ENCODE measurements at places on chromosomes 7 and 10. TPM values are rescaled to one million over a fixed set of nuclear protein-coding genes. Genes with fewer than 3 reads are reported as not detected.
A peak's percentile ranks its signal among the peaks of the same experiment; 100 is the strongest.

CDC14C gene
- total RNA-seq: not detected

SPDYE5 gene
- not detected for total RNA-seq

CCDC201 gene
- not detected for total RNA-seq

KCNH2 gene
- 73.7 TPM for total RNA-seq

PANK1 gene
- total RNA-seq: 16.7 TPM

MKX gene
- total RNA-seq: 0.42 TPM

PRKAR2B gene
- total RNA-seq: 14.6 TPM

CALHM1 gene
- not detected for total RNA-seq

CPN1 gene
- total RNA-seq: not detected

NKX1-2 gene
- 0.59 TPM for total RNA-seq

DNA sequence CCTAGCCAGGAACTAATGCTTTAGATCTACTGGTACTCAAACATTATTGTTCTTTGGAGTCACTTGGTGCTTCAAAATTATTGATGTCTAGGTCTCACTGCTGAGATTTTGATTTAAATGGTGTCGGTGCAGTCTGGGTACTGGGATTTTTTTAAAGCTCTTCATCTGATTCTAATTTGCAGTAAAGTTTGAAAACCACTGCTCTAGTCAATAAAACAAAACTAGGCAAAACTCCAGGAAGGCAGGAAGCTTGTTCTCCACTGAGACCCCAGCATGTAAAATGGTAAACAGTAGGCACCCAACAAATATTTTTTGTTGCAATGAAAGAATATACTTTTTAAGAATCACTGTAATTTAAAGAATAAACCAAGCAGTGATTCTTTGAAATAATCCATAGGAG lies 49.7 kb downstream of the ADD3 start:
- no peak for DNase-seq

- no peak for DNase-seq
Observed at GRCh38 chr7:69615685-69616084, 17.4 kb downstream of the AUTS2 start.

DNA sequence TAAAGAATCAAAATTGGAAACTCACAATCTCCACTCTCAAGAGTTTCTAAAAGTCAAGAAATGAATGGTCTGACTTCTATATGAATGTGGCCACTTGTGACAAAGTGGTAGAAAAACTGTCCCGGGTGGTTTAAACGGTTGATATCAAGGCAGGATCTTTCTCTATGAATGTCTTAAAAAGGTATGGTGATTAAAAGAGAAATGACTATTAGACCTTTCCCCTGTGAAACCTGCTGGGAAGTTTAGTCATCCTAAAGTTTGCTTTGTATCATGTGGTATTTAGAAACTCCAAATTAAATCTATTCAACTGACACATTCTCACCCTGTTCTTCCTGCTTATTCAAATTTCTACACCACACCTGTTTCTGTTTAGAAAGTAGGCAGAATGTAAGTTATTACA lies 492.5 kb downstream of the XPNPEP1 start:
- no peak for DNase-seq

GRCh38 chr10:112208997-112209396 lies 25.4 kb upstream of the GPAM start:
- DNase-seq: no peak

DNA sequence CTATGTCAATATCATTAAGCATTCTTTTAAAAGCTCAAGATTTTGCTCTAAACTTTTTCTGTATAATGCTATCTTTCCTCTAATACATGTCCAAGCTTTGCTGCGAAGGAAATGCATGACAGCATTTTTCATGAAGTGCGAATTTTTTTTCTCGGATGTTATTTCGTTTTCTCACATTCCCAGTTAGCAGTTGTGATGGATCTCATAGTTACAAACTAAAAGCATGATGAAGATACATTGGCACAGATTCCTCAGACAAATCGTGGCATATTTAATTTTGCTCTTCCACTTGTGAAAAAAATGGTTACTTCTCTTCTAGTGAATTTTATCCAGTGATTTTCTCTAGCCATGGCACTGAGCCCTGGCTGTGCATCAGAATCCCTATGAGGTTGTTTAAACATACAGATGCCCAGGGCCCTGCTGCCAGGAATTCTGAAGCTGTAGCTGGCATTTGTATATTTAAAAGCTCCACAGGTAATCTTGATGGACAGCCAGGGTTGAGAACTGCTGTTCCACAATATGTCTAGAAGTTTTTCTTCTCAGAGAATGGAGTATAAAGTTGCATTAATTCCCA lies 299.8 kb upstream of the NEBL start:
- DNase-seq: no peak

- DNase-seq: no peak
Observed at GRCh38 chr10:35456153-35456720, 119.9 kb downstream of the CCNY start.

GRCh38 chr10:53771701-53772100 lies 999.1 kb upstream of the MBL2 start:
- DNase-seq: no peak

DNA sequence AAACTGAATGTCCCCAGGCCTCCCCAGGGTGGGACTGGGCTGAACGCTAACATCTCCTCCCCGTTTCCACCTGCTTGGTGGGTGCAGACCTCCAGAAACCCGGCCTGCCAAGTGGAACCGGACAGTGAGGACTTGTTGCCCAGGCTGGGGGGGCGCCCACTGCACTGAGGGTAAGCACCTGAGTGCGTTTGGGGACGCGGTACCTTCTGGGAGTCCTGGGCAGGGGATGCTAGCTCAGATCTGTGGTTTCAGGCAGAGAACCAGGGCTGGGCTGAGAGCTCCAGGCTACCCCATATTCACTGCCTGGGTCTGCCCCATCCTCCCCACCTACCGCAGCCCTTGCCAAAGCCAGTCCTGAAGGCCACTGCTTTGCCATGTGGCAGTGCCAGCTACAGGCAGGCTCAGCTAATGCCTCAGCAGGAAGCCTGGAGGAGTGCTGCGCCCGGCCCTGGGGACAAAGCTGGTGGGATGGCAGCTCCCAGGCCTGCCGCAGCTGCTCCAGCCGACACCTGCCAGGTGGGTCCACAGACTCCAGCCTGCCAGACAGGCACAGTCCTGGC lies 3.5 kb upstream of the ZNF467 start:
- DNase-seq: peak; percentile 22

DNA sequence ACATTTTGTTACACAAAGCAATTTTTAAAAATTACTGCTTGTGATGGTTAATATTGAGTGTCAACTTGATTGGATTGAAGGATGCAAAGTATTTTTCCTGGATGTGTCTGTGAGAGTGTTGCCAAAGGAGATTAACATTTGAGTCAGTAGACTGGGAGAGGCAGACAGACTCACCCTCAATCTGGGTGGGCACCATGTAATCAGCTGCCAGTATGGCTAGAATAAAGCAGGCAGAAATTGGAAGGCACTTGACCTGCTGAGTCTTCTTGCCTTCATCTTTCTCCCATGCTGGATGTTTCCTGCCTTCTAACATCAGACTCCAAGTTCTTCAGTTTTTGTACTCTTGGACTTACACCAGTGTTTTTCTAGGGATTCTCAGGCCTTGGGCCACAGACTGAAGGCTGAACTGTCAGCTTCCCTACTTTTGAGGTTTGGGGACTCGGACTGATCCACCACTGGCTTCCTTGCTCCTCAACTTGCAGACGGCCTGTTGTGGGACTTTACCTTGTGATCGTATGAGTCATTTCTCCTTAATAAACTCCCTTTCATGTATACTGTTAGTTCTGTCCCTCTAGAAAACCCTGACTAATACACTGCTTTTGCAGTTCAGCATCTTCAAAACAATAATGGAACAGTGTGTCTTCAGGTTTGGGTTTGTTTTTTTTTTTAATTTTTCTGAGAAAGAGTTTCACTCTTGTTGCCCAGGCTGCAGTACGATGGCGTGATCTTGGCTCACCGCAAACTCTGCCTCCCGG lies 244.1 kb upstream of the SEMA3C start:
- DNase-seq: no peak

- no peak for DNase-seq
Observed at GRCh38 chr10:107865691-107866090, 701.2 kb upstream of the SORCS1 start.

- DNase-seq: no peak
Observed at GRCh38 chr10:90587081-90587491, 270.8 kb downstream of the HTR7 start.

DNA sequence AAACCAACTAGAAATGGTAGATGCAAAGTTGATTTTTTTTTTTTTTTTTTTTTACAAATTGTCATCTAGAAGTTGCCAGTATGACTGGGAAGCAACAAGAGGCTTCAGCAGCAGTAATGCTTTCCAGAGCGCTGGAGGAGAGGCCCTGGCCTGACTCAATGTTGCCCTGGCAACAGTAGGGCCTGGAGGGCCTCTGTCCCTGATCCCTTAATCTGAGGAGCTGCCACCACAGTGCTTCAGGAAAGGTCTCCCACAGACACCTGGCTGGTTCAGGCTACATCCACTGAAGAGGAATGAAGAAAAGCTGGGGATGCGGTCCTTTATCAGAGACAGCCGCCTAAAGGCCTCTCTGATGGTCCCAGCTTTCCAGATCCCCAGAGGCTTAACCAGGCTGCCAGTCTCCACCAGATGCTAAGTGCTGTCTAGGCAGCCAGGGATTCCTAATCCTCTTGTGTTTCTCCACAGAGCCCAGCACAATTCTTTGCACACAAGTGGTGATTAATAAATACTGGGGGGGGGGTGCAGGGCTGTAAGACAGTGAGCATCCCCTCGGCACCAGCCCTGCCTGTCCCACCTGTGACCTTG lies 33.7 kb downstream of the ZNF777 start:
- peak; percentile 59 for DNase-seq

GRCh38 chr10:29567003-29567402 lies 67.8 kb downstream of the SVIL start:
- no peak for DNase-seq

GRCh38 chr7:114973147-114973546 lies 51.3 kb downstream of the MDFIC start:
- no peak for DNase-seq

GRCh38 chr10:68092512-68092911 lies 16.8 kb upstream of the MYPN start:
- DNase-seq: no peak

DNA sequence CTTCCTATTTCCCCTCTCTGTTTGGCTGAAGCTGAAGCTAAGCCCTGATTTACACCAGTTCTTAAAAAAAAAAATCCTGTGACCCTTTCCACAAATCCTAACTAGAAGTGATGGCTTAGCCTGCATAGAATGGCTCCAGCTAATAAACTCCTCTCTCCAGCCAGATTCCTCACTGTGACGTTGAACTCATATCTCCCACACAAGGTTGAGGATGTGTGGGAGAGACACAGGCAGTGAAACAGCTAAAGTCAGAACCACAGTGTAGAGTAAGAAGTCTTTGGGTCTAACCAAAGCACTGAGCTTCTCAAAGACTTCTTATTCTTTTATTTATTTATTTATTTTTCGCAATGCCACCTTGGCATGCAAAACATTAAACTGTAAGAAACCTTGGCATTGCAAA lies 268.3 kb downstream of the SNX13 start:
- DNase-seq: no peak

- no peak for DNase-seq
Observed at GRCh38 chr7:19442016-19442785, 266.6 kb downstream of the POLR1F start.

GRCh38 chr10:59954296-59954695 lies 47.9 kb upstream of the CCDC6 start:
- no peak for DNase-seq

DNA sequence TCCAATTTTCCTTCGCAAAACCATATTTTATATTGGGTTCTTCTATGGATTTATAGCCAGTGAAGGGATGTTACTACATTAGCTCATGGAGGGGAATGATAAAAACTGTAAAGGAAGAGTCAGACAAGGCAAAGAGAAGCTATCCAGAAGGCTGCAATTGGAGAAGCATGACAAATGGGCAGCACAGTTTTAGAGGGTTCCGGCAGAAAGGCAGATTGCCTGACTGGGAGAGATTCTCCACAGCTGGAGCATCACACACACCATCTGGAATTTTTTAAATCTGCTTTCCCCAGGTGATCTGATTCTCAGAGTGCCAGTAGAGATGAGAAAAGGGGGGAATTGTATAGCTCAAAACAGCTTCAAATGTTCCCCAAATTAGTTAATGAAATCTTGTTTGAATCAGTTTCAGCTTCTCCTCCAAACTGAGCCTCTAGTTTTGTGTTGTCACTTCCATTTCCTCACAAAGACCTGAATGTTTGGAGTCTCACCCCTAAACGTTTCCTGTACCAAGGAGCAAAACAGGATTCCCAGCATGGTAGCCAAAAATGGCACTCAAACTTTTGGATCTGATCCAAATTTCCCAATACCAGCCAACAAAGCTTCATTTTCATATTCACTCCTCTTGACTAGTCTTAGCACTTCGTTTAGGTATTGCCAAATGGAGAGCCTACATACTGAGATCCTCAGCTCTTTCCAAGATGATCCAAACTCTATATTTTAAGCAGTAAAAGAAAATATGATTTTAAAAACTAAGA lies 177.5 kb downstream of the HPSE2 start:
- DNase-seq: no peak

DNA sequence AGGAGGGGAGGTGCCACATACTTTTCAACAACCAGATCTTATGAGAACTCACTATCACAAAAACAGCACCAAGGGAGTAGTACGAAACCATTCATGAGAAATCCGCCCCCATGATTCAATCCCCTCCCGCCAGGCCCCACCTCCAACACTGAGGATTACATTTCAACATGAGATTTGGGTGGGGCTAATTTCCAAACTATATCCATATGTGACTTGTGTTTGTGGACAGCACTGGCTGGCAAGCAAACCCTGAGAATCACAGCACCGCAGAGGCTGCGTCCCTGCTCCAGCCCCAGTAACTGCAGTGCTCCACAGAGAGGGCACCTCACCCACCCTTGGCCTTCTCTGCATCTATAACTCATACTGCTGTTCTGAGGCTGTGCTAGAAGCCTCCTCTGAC lies 211.2 kb upstream of the PODXL start:
- DNase-seq: no peak

DNA sequence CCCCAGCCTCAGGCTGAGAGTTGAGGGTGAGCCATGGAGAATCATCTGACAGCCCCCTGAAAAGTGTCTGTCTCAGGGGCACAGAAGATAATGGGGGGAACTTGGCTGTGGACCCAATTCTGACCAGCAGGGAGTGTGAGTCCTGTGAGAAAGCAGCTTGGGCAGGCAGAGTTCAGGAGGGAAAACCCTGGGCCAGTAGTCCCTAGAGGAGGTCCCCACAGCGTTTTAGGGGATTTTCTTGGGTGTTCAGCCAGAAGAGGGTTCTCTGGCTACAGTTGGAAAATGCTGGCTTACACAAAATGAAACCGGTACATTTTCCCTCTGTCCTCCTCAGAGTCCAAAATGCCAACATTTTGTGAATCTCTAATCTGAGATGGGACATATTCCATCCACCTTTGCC lies 35.8 kb upstream of the TRIM8 start:
- DNase-seq: no peak

All from glutamatergic neuron (in vitro differentiated cells).